ENCODE measurements at places on chromosomes 2 and 18.

GRCh38 chr2:121400201-121400600 is 115.2 kb upstream of the TFCP2L1 start:
- DNase-seq: no peak

- no peak for DNase-seq
Measured at GRCh38 chr2:28011322-28011737, 120.8 kb downstream of the BABAM2 start.

GRCh38 chr2:120815292-120815691 is 79.6 kb downstream of the GLI2 start:
- DNase-seq: no peak

- DNase-seq: no peak
Measured at GRCh38 chr18:44518666-44519065, 162.0 kb upstream of the SETBP1 start.

GRCh38 chr2:191049728-191050639 is 36.0 kb upstream of the STAT1 start:
- DNase-seq: no peak

DNA sequence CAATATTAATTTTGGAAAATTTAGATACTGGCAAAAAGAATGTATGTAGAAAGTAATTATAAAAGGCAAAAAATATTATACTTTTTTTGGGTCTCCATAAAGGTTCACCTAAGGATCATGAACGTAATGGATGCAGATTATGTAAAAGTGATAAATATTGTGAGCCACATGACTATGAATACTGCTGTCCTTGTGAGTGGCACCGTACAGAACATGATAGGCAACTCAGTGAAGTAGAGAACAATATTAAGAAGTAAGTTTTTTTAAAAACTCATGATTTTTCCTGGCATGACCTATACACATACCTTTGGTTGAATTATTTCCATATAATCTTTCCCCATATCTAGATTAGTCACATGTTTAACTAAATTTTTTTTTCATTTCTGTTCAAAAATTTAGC is 18.6 kb downstream of the GEN1 start:
- DNase-seq: no peak

DNA sequence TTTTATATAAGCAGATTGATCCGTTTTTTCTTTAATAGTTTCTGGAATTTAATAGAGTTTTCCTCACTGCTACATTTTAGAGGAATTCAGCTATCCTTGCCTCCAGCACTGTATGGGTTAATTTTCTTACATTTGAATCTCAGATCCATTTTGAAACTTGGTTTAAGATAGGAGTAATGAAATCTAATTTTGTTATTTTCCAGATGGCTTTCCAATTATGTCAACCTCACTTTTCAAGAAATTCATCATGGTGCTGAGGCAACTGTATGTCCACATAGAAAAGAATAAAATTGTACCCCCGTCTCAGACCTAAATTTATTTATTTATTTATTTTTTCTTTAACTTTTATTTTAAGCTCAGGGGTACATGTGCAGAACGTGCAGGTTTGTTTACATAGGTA is 105.1 kb downstream of the EPB41L5 start:
- DNase-seq: no peak

DNA sequence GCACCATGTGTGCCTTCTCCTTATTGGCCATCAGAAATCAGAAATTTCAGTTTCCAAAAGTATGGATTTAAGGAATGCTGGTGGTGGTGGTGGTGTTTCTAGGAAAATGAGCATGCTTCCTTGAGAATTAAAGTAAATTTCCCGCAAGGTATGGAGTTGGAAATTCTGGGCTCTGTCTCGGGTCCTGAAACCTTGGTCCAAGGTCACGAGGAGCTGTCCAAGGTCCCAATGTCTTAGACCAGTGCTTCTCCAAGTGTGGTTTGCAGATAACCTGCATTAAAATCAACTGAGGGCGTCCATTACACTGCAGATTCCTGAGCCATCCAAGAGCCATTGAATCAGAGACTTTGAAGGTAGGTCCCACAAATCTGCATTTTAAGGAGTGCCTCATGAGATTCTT is 210.9 kb upstream of the PKDCC start:
- no peak for DNase-seq

DNA sequence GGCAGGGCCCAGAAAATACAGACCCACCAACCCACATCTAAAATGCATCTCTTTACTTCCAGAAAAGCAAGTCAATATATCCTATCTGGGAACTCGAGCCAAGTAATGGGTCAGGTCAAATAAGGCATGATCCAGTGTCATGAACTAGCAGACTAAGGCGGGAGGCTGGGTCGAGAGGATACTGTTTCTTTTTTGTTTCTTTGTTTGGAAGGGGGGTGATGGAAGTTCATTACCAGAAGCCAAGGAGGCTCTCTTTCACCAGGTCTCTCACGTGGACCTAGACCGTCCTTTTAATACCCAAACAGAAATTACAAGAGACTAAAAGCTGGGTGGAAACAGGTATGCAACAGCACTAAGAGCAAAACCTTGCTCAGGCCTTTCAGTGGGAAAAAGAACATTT is 108.3 kb downstream of the HDAC4 start:
- DNase-seq: no peak

DNA sequence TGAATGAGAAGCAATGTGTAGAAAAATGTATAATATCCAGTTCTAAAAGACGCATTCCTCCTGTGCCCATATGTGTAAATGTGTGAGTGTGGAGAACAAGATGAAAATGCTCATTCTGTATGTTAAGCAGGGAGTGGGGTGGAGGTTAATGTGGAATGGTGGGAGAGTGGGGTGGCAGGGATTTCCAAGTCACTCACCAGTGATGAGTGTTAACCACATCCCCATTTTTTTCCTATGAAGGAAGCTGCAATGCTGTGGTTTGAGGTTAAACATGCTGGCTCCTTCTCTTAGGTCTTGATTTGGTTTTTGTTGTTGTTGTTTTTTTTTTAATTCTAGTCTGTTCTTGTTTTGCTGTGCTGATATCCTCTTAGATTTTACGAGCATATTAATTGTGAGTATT is 169.4 kb downstream of the NEDD4L start:
- DNase-seq: peak; percentile 34

DNA sequence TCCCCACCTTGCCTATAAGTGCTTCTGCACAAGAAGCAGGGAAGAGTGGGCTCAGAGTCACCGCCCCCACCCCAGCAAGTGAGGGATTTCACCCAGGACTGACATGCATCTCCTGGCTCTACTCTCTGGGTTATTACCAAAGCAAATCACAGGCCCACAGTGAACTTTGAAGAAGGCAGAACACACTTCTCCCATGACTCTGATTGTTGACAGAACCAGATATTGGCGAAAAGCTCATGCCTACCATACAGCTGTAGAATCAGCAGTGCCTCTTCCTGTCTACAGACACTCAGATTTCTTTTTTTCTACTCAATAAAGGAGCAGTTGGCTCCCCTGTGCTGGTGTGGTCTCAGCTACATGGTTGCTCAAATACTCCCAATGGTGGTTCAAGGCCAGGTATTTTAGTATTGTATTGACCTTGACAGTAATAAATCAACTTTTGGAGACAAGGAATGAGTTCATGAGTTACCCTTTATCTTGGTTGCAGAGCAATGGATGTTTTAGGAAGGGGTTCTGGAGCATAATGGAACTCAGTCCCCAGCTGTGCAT is 512.9 kb upstream of the ID2 start:
- no peak for DNase-seq

DNA sequence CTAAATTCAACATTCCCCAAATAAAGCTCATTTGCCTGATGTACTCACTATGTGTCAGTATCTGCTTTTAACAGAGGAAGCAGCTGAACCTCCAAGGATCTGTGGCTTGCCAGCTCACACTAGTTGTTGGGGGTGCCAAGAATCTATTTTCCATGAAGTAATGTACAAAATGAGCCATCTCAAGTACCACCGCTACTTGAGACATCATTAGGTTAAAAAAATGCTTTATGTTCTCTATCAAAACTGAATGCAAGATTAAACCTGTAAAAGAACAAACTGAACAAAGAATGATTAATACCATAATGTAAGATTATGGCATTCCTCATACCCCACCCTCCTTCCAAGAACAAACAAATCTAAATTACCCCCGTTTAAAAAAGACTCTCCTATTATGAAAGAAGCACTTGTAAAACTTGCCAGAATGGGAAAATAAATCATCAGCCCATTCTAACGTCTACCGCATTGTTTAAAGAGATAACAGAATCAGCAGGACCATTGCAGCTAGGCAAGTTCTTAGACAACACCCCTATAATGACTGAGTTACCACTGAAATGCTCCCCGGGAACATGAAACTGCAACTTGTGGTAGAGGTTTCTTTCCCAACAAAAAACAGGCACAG is 471.6 kb downstream of the DLGAP1 start:
- no peak for DNase-seq

DNA sequence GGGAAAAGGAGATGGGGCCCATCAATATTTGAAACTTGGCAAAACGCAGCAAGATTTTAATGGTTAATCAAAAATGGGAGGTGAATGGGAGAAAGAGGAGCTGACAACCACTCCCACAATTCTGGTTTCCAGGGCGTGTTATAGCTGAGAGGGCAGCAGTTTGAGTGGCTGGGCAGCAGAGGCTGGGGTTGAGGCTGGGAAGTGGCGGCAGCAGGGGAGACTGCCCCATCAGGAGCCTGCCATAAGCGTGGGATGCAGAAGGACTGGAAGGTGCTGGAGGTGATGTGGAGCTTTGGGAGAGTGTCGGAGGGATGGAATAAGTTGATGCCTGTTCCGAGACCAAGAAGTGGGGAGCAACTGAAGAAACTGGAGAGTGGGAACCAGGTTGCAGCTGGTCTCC is 48.9 kb upstream of the SH3RF3 start:
- peak; percentile 74 for DNase-seq

- DNase-seq: no peak
Measured at GRCh38 chr2:196149948-196150347, 21.4 kb downstream of the STK17B start.

GRCh38 chr2:63553049-63553448 is 35.2 kb downstream of the WDPCP start:
- no peak for DNase-seq

- no peak for DNase-seq
Measured at GRCh38 chr2:69933839-69934613, 19.1 kb downstream of the MXD1 start.

- no peak for DNase-seq
Measured at GRCh38 chr2:230680463-230681170, 32.0 kb upstream of the CAB39 start.

DNA sequence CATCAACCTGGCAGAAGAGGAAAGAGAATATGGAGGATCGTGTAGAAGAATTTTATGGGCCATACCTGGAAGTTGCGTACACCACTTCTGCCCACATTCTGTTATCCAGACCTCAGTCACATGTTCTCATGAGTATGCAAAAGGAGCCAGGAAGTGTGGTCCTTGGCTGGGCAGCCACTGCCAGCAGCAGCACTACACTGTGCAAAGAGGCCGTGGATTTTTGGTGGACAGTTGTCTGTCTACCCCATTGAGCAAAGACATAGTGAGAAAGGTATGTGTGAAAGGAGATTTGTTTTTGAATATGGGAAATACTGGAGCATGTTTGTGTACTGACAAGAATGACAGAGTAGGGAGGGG is 68.1 kb downstream of the SDC1 start:
- no peak for DNase-seq

DNA sequence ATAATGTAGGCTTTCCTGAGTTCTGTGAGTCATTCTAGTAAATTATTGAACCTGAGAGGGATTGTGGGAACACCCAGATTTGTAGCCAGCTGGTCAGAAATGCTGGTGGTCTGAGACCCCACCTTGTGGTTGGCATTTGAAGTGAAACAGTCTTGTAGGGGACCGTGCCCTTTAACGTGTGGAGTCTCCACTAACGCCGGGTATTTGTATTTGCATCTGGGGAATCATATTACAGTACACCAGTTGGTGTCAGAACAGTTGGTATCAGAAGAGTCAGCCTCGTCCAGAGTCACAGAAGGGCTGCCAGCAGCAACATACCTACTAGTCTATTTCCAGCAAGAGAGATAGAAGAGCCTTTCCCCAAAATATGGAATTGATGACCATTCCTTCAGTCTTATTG is 38.3 kb upstream of the PTPN4 start:
- DNase-seq: no peak

DNA sequence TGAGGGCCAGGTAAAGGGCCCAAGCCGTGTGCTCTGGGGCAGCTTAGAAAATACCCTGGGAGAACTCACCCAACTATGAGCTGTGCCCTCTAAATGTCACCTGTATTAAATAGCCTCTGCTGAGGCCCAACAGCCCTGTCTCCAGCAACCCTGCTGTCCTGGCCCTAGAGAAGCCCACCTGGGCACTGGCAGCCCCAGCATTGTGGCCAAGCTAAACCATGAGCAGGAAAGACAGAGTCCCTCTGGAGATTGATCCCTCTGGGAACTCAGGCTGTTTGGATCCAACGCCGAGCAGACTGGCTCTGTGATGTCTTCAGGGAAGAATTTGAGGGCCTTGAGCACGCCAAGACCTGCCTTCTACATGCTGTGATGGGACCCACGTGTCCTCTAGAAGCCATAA is 126.5 kb downstream of the TTC32 start:
- DNase-seq: no peak

GRCh38 chr2:6418291-6418690 is 447.4 kb downstream of the CMPK2 start:
- no peak for DNase-seq

- DNase-seq: no peak
Measured at GRCh38 chr2:143968860-143969259, 551.1 kb downstream of the ZEB2 start.

DNA sequence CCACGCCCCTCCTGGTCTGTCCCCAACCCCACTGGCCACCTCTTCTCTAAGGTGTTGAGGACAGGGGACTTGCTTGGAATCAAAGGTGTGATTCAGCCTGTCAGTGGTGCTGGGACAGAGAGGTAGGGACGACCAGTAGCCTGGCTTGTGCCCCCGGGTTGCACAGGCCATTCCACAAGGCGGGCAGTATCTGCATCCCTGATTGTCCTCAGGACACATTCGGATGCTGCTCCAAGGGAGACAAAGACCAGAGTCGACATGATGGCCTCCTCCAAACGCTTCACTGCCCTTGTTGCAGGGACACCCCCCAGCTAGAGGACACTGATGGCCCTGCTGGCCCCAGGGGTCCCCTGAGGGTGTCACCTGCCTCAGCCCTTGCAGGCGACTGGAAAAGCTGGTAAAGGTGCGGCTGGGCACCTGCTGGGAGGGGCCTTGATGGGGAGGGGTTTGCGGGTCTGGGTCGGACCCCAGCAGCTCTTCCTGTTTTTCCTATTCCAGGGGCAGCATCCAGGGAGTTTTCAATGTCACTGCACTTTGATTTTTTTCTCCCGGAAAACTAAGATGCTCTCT is 98.0 kb downstream of the PTGR3 start:
- DNase-seq: no peak

DNA sequence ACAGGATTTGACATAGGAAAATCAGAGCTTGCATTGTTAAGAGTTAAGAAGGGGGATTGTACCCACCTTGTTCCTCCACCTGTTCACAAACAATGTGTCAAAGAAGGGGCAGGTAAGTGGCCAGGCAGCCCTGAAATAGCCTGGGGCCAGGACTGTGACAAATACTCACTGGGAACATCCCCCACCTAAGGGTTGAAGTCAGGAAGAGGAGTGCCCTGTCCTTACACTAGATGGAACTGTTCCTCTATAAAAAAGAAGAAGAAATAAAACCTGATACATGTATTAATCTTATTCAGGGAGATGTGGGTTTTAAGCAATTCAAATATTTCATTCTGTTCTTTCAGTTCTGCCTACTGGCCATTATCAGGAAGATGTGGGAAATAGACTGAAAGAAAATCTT is 41.9 kb downstream of the TACR1 start:
- DNase-seq: peak; percentile 45

- DNase-seq: no peak
Measured at GRCh38 chr2:166882851-166883250, 5.4 kb upstream of the XIRP2 start.

GRCh38 chr2:109601783-109602182 is 12.0 kb downstream of the SEPTIN10 start:
- DNase-seq: no peak
